COLO829 (cell line): ENCODE measurements at places on chromosomes 2 and 18.

DNA sequence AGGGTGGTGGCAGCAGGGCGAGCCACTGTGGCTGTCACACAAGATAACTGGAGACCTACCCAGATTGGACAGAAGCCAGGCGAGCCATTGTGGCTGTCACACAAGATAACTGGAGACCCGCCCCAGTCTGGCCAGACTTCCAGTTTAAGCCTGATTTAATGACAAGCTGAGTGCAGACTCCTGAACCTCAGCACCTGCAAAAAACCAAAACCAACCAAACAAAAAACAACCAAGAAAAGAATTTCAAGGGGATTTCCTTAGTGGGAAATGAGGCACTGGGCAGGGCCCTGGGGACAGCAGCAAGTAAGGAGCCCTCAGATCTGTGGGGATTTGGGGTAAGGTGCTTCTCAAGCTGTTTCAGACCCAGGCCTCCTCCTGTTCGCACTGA, 95.2 kb upstream of the BOD1L2 start:
- no peak for DNase-seq

DNA sequence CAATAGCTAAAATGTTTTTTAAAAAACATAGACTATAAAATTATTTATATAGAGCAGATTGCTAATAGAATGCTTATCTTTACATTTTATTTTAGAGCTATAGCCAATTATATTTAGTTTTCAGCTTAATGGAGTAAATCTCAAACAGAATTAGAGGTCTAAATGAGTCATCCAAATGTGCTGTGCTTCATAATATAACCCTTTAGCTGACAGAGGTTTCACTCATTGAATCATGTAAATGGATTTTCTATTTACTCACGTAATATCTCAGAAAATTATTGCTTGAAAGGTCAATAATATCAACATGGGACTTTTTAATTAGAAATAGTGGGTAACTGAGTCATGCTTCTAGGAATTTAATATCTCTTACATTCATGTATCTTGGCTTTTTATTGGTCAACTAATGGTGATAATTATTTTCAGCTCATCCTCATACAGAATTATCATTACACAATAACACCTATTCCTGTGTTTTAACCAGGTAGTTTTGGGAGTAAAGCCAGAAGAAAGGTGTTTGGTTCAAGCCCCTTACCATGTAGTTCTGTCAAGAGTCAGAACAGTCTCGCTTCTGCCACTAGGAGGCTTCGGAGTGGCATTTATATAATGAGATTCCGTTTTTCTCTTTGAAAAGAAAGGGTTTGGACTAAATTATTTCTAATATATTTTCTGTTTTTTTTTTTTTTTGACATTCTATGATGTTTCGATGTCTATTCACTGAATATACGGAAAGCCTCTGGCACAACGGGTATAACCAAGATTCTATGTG, 217.6 kb downstream of the CDH7 start:
- DNase-seq, result no peak

- no peak for DNase-seq
Measured at GRCh38 chr2:149595056-149595963, 7.7 kb upstream of the MMADHC start.

GRCh38 chr18:75530566-75531211, 103.2 kb upstream of the SMIM21 start:
- DNase-seq, result no peak

GRCh38 chr2:48092846-48093803, 186.8 kb upstream of the FBXO11 start:
- DNase-seq, result no peak

DNA sequence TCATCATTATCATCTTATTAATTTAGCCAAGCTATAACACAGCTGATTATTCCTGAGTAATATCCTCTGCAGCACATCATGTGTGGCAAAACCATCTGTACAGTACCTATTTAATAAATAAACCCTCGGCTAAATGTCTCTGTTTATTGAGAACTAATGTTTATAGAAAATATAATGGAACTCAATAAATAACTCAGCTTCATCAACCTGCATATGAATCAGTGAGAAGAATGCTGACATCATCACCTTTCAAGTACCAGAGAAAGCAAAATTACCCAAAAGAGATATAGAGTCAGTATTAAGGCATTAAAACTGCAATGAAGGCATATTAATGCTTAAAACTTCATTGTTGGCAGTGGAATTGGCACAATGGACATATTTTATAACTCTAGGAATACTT, 558.3 kb downstream of the PLCL1 start:
- DNase-seq, result no peak

DNA sequence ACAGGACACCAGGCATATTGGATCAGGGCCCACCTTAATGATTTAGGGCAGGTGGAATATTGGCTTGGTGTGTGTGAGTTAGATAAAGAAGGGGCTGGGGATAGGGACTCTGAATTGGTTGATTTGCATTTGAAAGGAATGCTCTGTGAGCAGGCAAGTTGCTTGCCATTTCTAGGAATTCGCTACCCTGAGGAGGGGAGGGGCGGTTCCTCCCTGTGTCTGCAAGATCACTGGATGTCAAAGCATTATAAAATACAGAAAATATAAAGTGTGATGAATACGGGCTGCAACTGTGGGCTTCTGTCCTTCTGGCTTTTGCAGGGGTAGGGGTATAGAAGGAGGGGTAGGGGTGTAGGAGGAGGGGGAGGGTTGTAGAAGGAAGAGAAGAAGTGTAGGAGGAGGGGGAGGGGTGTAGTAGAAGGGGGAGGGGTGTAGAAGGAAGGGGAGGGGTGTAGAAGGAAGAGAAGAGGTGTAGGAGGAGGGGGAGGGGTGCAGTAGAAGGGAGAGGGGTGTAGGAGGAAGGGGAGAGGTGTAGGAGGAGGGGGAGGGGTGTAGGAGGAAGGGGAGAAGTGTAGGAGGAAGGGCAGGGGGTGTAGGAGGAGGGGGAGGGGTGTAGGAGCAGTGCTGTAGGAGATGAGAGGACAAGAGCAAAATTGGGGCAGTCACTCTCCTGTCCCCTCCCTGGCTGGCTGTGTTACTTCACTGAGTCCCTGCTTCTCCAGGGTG, 238.0 kb upstream of the COPS8 start:
- DNase-seq, result no peak
